Cardiac fibroblast (primary cell): ENCODE measurements at places on chromosomes 3 and 15.
A peak's percentile ranks its signal among the peaks of the same experiment; 100 is the strongest.

DNA sequence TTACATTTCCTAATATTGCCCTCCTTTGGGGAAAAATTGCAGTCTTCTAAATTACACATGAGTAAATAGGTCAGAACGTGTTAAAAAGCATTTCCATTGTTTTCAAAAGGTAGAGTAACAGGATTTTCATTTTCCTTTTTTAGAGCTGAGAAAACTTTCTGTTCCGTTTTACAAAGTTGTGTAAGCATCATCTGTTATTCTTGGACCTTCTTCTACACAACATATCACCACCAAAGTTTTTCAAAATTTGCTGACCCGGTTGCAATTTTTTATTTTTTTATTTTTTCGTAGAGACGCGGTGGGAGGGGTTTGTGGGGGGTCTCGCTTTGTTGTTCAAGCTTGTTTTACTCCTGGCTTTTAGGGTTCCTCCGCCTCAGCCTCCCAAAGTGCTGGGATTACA, 1.1 kb downstream of the CCDC39 start:
- DNase-seq = no peak

DNA sequence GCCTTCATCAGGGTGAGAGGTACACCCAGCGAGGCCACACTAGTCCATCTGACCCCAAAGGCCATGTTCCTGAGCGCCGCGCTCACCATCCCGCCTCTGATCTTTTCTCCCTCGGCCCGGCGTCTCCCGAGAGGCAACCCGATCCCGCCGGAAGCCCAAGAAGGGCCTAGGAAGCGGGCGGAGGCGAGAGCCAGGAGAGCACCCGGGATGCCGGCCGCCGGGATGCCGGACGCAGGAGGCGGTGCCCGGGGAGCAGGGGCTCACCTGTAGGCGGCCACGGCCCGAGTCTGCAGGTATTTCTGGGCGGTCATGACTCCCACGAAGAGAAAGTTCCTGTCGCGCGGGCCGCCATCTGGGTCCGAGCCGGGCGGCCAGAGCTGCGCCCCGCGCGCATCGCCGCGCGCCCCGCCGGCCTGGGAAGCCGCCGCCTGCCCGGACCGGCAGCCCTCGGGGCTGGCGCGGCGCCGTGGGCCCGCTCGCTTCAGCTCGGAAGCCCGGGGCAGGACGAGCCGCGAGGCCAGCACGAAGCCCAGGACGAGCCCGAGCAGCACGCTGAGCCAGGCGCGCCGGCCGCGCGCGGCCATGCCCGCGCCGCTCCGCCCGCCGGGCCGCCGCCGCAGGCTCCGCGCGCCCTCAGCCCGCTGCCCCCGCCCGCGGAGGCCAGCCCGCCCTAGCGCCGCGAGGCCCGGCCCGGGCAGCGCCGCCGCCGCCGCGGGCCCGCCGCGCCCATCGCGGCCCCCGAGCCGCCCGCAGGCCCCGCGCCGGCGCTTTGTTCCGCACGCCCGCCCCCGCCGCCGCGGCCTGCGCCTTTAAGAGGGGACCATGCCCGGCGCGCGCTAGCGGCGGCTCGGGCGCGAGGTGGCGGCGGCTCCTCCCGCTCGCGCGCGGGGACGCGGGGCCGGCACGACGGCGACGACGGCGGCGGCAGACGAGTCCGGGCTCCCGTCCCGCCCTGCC, 697 bp downstream of the CHSY1 start:
- peak; percentile 38 for DNase-seq

DNA sequence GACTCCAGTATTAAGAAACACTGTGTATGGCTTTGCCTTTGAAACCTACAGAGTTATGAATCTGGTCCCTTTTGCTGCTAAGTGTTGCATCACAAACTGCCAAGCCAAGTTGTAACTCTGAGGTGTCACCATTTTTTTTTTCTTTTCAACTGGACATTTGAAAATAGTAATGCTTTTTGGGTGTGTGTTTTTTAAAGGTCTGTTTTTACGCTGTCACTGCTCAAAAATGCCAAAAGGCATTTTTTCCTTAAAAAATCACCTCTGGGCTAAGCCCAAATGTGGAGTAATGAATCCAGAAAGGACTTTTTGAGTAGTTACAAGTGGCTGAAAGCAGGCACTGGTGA, 9.5 kb downstream of the SMAD3 start:
- no peak for DNase-seq

- no peak for DNase-seq
These were observed 32.9 kb downstream of the PSTPIP1 start for GRCh38 chr15:77027697-77028450.

DNA sequence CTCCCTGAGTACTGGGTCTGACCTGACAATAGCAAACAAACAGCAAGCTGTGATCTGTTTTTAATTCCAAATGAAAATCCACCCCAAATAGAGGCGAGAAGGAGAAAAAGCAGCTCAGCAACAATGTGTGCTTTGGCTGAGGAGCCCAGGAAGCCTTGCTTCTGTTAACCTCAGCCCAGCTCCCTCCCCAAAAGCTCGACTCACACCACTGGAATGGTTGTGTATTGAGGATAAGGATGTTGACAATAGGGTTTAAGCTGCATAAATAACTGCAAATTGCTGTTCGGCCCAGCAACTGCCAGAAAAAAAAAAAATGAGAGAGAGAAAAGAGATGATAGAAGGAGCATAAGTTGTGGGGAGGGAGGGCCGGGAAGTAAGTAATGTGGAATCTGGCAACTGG, 104.0 kb upstream of the TBC1D5 start:
- peak; percentile 20 for DNase-seq

DNA sequence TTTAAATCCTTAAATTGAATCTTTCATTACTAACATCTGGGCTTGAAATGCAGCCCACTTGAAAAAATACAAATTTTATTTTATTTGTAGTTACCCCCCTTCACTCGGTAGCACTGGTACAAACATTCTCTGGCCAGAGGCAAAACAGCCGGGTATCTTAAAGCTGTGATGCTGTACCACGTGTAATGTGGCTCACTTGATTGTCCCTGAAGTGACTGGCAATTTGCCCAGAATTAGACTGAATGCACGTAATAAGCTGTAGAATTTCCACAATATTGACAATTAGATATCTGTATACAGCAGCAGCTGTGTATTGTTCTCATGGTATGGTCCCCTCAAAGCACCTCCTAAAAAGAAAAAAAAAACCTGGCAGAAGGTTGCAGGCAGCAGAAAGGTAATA, 192.8 kb upstream of the TBC1D5 start:
- DNase-seq = peak; percentile 16

DNA sequence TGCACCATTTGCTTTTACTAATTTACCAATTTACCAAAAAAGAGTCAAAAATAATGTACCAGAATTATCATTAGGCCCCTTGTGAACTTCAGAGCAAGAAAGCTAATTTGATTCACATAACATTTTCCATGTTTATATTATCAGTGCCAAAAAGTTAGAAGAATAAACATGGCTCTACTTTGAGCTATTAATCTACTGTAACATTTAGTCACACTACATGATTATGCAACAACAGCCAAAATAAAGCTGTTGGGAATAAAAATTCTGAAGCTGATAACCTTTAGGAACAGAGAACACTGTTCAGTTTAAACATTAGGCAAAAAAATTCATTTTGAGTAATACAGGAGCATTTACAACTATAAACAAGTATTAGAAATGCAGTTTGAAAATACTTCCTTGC, 63.6 kb downstream of the PROS1 start:
- DNase-seq = peak; percentile 12

DNA sequence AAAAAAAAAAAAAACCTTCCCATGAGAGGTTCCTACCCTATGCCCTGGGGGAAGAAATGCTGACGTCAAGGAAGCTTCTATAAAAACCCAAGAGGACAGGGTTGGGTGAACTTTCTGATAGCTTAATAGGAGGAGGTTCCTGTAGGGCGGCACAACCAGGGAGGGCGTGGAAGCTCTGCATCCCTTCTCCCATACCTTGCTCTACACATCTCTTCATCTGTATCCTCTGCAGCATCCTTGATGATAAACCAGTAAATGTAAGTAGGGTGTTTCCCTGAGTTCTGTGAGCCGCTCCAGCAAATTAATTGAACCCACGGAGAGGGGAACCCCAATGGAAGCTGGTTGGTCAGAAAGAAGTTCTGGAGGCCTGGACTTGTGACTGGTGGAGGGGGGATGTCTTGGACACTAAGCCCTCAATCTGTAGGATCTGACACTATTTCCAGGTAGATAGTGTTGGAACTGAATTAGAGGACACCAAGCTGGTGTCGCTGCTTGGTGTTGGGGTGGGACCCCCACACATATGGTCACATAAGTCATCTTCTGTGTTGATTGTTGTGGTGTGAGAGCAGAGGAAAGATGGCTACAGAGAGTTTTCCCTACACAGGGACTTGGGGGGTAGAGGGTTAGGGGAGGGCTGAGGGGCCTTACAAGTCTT, 91.5 kb downstream of the ST6GAL1 start:
- no peak for DNase-seq

- DNase-seq = peak; percentile 75
These were observed 17.4 kb upstream of the NPTN start for GRCh38 chr15:73650416-73651126.

- no peak for DNase-seq
These were observed 250.0 kb upstream of the PROK2 start for GRCh38 chr3:72034986-72035385.

DNA sequence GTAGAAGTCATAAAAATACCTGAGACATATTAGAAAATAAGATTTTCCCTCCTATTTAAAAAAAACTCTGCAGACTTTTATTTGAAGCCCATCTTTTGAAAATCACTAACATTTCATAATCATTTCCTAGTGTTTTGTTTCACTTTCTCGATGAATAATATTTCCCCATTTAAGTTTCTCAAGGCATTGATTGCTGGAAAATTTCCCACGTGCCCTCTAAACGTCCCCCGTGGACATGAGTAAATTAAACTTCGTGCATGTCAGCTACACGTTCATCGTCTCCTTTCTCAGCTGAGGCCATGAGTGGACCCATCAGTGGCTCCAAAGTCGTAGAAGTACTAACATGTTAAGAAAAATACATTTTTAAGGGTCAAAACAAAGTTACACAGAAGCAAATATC, 2.0 kb upstream of the TM2D3 start:
- DNase-seq = no peak

DNA sequence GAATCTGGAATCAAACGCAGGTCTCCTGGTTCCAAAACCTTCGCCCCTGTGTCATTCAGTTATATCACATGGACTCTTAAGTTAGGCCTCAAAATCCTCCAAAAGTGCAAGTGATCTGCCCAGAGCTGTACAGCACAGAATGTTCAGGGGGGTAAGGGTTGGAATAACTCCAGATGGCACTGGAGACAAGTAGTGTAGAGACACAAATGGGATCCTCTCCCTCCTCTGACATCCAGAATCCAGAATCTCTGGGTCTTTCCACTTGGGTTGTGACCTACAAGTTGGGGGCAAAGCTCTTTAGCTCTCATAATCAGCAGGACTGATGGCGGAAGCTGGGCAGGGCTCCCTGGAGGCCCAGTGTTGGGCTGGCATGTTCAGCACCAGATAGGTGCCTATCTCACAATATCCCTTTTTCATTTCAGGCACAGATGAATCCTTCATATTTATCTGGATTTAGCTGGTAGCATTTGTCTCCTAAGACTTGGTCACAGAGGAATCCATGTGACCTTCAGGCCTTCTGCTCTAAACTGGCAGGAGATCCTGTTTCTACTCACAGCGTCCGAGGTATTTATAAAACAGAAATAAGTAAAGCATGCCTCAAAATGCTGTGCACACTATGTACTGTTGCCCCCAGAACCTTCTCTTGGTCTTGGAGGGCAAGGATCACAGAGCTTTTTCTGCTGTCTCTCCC, 15.4 kb downstream of the ABHD2 start:
- no peak for DNase-seq
